ENCODE measurements at places on chromosomes 5 and 9.

- DNase-seq = no peak
Measured at GRCh38 chr5:6236858-6237481, 141.4 kb downstream of the MED10 start.

- no peak for DNase-seq
Measured at GRCh38 chr5:178213748-178214151, 9.4 kb downstream of the HNRNPAB start.

DNA sequence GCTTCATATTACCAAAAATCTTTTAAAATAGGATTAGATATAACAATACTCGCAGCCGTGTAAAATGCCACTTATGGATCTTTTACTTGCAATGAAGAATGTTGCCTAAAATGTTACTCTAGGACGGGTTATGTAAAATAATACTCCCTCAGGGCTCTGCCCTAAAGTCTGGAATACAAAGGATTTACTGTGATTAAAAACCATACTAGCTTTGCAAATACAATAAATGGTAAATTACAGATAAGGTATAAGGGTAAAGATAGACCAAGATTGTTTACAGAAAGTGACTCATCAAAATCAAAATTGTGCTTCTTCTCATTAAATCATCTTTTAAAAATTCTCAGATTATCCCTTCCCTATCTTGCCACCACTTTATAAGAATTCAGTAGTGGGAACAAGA lies 163.6 kb downstream of the MEF2C start:
- DNase-seq = no peak

- no peak for DNase-seq
Measured at GRCh38 chr9:92745881-92746280, 18.8 kb downstream of the BICD2 start.

GRCh38 chr9:89375191-89375760 lies 57.0 kb downstream of the SECISBP2 start:
- no peak for DNase-seq

DNA sequence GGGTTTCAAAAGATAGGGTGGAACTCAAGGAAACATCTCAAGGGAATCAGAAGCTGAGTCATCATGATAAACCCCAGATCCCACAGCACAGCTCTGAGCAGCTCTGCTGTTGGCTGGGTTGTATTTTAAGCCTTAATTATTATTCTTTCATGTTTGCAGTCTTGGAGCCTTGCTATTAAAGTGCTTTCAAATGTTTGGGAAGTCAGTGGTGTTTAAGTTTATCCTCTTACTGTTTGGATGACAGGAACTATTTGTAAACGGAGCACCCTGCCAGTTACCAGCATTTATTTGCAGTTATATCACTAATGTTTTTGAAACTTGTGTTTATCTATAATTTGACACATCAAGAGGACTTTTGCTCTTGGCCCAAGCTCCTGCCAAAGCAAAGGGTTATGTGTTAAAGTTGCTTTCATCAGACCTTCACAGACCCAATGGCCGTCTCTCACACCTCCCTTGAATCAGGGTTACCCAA lies 141.1 kb upstream of the SPDL1 start:
- no peak for DNase-seq

GRCh38 chr9:95840074-95840473 lies 35.4 kb upstream of the ERCC6L2 start:
- no peak for DNase-seq

GRCh38 chr5:17227868-17228267 lies 10.4 kb downstream of the BASP1 start:
- no peak for DNase-seq

DNA sequence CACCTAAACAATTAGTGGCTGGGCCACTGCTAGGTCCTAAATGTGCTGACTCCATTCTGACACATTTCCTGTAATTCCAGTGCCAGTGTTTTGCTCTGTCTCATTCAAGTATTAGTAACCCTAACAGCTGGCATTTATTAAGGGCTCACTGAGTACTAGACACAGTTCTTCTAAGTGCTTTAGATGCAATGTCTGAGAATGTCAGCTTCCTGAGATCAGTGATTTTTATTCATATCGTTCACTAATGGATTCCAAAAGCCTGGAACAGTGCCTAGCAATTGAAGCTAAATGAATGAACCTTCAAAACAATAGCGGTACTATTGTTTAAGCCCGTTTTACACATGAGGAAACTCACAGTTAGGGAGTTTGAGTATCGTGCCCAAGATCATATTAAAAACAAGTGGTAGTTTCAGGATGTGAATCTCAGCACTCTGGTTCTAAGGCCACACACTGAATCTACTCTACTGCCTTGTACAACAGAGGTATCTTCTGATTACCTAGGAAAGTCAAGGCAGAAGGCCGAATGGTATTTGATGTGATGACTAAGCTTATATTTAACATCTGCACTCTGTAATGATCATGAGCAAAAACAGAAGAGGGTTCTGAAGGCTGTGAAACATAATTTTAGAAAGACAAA lies 304.0 kb downstream of the PJA2 start:
- DNase-seq = no peak

DNA sequence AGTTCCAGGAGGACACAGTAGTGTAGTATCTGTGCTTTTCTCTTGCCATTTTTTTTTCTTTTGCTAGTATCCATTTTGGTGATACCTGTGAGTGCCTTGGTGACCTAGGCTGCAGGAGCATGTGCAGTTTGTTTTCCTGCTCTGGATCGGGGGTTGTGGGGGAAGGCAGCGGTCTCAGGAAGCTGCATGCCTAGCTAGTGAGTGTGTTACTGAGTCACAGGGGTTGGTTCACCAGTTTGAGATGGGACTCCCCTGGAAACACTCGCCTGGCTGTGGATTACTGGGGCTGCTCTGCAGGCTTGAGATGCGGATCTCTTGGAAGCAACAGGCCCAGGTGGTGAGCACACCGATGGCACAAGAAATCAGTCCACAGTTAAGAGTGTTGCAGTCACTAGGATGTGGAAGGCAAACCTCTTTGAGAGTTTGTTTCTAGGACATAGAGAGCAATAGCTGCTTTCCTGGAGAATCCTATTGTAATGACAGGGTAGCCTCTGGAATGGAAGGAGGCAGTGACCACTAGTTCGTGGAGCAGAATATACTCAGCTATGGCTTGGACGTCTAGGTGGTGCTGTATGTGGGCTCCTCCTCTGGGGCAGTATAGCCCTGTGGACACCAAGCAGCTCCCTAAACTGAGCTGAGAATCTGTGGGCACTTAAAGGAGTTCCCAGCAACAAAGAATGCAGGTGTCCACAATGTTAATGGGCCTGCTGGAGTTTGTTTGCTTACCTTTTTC lies 20.0 kb upstream of the SPATA31E1 start:
- DNase-seq = no peak

DNA sequence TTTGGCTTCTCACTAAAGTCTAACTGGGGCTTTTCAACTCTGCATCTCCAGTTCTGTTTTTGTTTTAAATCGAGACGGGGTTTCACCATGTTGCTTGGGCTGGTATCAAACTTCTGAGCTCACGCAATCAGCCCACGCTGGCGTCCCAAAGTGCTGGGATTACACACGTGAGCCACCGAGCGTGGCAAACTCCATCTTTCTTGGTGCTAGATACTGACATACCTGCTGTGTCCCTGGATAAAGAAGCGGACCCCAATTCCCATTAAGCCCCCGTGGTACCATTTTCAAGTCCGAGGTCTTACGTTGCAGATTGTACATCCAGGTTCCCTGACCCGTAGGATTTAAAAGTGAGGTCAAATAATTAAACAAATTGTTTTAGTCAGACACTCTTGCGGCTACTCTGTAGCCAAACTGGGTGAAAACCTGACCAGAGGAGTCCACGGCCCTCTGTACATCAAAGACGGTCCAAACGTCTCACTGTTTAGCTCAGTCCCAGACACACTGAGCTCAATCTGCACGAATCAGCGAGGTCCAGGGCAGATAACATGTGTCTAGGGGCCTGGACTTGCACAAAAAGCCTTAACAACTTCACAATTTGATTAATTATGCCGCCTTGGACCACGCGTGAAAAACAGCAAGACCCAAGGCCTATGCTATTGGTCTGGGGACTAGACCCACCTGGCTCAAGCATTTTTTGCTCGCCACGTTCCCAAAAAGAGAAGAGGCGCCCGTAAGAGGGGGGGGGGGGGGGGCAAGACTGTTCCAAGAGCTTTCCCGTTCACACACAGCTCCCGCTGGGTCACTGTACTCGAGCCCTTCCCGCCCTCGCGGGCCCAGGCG lies 727 bp upstream of the DNAJA1 start:
- no peak for DNase-seq

GRCh38 chr5:105172918-105173317 lies 1610.3 kb upstream of the NUDT12 start:
- no peak for DNase-seq

GRCh38 chr5:68134033-68134668 lies 81.4 kb upstream of the PIK3R1 start:
- DNase-seq = no peak

GRCh38 chr9:134966270-134966669 lies 48.6 kb upstream of the FCN1 start:
- no peak for DNase-seq

- DNase-seq = no peak
Measured at GRCh38 chr9:16992138-16992537, 121.7 kb upstream of the BNC2 start.

- no peak for DNase-seq
Measured at GRCh38 chr9:132494857-132495256, 84.8 kb downstream of the CFAP77 start.

All from stimulated activated CD8-positive, alpha-beta memory T cell treated with anti-CD3 and anti-CD28 coated beads, Interleukin-2, amount 100 ng/mL, for 48 hours (primary cell).